ENCODE measurements at places on chromosomes 5 and 9.

DNA sequence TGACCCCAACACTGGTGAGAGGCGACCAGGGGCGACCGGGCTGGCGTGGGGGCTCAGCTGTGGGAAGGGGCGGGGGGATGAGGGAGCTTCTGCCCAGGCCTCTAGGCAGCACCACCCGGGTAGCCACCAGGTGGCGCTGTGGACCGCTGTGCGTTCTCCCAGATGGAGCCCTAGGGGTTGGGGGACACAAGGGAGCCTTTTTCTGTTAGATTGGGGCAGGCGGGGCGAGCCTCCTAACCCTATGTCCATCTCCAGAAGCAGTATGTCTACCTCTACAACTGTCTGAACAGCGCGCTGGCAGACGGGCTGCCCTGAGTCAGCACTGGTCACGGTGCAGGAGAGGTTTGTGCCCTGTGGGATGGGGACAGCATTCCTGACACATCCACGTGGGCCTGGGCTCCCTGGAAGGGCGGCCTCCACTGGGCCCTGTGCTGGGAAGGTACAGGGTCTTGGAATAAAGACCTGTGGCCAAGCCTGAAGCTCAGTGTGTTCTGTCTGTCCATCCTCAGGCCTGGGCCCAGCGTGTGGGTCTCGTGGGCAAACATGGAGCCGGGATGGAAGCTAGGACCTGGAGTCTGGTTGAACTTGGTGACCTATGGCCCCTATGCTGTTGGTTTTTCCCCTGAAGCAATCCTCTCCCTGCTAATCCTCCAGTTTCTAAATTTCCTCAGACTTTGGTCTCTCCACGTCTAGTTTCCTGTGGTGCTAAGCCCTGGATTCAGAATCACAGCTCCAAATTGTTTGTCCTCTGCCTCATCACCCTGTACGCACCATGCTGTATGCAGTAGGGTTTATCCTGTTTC lies 23.1 kb upstream of the SPTLC1 start:
- DNase-seq, result peak; percentile 40

DNA sequence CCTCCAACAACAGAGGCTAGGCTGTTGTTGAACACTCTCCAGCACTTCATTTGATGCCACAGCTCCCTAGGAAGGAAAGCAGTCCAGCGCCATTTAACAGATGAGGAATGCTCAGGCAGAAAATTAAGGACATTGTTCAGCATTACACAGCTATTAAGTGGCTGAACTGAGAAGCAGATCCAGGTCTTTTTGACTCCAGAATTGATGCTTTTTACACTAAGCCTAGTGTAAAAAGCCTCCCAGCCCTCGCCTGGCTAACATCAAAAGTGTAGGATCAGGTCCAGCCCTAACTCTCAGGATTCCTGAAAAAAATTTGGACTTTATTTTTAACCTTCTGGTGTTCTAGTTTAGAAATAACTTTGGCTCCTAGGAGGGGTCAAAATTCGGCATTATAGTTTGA lies 106.4 kb upstream of the SMC5 start:
- no peak for DNase-seq

DNA sequence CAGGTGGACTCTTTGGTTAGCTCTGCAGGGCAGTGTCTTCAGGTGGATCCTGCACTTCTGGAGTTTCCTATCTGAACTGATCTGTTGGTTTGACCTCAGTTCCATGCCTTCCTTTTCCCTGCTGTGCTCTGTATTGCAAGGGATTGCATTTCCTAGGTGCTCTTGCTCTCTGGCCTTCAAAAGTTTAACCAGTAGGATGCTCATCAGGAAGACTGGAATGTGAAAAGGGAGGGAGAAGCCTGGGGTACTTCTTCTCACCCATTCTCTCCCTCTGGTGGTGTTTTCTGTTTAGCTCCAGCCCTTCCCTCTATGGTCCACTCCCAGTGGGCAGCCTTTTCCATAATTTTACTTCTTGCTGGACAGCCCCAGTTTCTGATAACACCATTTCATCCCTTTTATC lies 78.5 kb downstream of the ZNF618 start:
- no peak for DNase-seq

DNA sequence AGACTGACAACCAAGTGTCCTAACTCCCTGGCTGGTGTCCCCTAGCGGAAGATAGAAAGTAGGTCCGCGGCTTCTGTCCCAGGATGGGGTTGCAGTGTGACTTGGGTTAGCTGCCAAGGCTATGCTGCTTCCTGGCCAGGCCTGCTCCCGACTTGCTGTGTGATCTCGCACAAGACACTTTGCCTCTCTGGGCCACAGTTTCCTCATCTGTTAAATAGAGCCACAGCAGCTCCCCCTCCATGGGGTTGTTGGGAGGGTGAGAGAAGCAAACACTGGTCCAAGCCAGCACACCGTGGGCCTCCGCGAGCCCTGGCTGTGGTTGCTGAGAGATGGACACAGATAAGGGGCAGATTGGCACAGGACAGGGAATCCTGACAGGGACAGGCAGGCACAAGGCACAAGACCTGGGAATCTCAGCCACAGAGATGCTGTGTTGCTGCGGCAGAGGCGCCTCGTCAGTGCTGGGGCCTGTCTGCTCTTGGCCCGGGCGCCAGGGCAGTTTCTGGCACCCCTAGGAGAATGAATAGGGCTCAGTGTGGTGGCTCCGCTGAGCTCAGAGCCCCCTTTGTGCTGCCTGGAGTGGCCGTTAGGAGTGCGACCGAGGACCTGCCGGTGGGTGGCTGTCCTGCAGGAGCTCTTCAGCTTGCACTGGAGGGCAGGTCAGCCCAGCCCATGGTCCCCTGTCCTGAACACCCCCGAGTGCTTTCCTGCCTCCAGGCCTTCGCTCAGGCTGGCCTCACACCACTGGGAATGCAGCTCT lies 1.8 kb upstream of the SH2D3C start:
- no peak for DNase-seq

- DNase-seq, result no peak
These were observed 93.3 kb downstream of the STX17 start for GRCh38 chr9:99999797-100000196.

GRCh38 chr9:111074395-111074794 lies 36.1 kb upstream of the LPAR1 start:
- no peak for DNase-seq

DNA sequence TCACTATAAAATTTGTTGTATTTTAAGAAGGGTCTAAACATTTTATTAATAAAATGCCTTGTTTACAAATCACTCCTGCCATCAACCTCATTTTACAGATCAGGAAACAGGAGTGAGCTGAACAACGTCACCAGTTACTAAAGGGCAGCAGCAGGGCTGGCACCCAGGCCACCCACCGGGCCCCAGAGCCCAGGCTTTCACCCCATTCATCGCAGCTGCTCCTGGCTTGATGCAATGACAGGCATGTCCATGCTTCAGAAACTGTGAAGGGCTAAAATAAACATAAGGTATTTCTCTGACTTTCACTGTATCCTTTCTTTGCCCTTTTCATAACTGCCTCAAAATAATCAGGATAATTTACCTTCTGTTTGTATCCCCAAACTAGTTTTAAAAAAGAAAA lies 18.1 kb downstream of the MED27 start:
- no peak for DNase-seq

GRCh38 chr9:78325343-78325742 lies 28.4 kb downstream of the PSAT1 start:
- DNase-seq, result no peak

DNA sequence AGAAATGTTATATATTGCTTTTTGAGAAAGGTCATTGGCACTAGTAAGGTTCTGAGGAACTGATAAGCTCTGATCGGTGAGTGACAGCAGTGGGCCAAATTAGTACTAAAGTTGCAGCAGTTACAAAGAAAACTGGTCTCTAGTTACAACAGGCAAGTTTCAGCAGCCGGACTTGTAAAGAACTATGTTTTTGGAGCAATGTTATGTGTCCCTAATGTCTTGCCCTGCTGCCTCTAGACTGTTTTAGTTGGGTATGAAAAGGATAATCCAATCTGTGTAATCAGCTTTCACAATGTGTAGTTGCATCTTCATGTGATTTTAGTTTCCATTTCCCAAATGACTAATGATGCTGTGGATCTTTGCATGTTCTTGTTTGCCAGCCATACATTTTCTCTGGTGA lies 113.5 kb downstream of the CAMK4 start:
- DNase-seq, result no peak
